ENCODE measurements at places on chromosomes 5 and 9.

DNA sequence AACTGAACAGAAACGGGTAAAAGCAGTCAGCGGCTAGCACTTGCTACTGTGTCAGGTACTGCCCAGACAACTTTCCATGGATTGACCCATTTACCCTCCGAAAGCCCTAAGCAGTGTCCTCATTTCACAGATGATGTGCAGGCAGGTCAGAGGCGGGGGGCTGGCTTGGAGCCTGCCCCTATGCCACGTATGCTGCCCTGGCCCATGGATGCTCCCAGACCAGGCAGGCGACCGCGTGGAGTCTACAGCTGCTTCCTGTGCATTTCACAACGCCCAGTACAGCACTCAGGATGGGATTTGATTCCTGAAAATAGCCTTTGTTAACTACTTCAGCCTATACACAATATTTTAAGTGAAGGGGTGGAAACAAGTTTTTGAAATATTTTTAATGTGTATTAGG, 202.9 kb downstream of the NXNL2 start:
- no peak for DNase-seq

GRCh38 chr5:23977997-23978396, 470.6 kb downstream of the PRDM9 start:
- no peak for DNase-seq

DNA sequence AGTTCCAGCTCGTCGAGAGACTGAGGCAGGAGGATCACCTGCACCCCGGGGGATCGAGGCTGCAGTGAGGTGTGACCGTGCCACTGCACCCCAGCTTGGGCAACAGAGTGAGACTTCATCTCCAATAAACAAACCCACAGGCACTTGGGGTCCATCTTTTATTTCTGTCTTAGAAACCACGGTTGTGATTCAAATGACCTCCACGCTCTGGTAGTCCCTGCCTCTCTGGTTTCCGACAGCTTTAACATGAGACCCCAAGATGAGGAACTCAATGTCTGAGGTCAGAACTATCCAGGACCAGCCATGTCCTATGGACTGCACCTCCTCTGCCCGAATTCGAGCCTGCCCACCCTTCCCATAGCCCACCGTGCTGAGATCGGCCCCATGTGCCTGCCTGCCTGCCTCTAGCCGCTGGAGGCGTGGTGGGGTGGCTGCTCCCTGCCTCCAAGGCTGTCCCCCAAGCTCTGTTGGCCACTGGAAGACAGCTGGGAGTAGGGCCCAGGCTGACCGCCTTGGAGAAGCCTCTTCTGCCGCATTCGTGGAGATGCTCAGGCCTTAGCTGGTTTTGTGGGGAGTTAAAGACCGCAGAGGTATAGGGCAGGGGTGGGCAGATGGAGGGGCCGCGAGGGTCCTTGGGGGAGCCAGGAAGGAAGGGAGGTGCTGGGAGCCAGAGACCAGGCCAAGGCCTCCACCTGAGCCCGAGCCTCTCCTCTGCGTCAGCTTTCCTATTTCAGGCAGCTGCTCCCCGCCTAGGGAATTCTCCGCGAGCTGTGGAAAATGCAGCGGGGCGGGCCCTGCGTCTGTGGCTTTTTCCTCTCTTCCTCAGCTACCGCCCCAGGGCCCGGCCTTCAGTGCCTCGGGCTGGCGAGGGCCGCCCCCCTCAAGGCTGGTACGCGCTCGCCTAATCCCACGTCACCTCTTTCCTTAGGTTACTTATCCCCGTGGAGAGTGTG, 6.9 kb upstream of the WDR5 start:
- DNase-seq, result no peak

DNA sequence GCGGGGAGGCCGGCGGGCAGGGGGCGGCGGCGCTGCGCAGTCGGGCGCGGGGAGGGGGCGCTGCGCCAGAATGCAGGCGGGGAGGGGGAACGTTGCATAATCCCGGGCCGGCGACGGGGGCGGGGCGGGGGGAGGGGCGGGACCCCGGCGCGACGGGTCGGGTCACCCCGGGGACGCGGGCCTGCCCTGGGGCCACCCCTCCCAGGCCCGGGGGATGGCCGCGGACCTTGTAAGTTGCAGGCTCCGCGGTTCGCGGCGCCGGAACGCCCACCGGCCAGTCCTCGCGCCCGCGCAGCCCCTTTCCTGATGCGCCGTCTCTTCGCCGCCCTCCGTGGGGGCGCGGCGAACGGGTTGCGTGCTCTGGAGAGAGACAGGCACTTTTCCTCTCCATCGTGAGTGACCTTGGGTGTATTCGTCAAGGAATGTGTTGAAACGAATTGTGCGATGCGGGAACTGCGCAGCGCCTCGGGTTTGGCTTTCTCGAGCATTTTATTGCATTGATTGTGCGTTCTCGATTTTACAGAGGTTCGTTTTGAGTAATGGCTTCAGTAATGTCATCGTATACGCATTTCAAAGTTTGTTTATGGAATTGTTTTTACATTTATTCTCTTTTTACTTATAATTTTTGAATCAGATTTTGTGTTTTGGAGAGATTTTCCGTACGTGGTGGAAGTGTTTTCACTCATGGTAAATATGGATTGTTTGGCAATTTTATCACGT, 802 bp downstream of the SPIN1 start:
- peak; percentile 74 for DNase-seq

GRCh38 chr5:149471406-149472183, 79.6 kb downstream of the CSNK1A1 start:
- DNase-seq, result no peak

DNA sequence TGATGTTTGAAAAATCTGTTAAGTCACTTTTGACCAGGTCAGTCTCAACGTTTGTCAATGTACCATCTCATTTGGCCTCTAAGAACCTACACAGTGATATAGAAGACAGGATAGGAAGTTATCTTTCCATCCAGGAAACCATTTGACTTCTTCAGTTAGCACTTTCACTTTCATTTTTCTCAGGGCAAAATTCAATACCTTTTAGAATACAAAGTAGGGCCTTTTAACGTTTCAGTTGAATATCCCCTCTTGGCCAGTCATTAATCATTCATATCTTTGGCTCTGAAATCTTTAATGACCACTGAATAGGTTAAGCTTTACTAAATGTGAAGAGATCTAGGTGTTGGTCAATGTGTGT, 101.1 kb upstream of the GNAQ start:
- no peak for DNase-seq

DNA sequence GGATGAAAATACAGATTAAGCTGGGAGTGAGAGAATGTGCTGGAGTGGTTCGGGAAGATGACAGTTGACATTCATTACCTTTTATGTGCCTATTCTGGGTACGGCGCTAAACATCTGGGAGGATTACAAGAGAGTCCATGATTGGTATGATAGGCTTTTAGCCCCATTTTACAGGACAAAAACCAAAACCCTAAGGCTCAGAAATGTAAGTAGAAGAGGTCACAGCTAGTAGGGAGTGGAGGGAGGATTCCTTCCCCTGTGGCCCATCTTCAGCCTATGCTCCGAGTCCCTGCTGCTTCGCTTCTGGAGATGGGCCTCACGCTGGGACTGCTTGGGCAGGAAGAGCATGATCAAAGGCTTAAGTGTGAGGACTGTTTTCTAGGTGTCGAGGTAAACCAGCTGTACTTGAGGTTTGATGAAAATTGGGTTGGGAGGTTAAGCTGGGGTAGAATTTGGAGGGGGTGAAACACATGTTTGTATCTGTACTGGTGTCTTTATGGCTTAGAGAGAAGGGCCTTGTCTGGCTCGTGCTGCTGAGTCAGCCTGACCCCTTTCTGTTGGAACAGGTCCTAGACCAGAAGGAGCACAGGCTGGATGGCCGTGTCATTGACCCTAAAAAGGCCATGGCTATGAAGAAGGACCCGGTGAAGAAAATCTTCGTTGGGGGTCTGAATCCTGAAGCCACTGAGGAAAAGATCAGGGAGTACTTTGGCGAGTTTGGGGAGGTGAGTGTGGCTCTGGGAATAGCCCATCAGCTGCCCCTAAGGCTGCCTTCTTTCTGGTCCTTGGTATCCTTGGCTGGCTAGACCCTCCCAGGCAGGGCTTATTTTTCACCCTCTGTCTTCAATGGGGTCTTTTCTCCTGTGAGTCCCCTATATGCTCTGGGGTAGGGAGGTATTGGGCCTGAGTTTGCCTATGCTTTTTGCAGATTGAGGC, 2.1 kb downstream of the HNRNPAB start:
- DNase-seq, result no peak

DNA sequence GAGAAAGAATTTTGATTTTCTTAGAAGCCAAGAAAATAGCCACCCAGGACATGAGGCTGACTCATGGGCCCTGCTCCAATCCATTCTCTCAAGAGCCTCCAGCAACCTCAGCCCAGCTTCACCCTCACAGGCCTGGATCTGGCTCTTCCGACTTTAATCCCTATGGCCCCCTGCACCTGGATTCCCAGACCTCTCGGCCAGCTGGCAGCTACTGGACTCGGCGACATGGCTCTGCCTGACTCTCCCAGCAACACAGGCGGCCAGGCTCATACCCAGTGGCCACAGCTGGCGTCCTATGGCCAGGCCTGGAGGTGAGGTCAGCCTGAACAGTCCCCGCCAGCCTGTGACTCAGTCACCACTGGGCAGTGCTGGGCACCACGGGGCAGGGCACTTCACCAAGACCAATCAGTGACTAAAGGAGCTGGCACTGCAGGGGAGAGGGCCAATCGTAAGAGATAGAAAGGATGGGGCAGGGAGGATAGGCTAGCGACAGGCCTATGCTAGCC, 6.2 kb upstream of the PDLIM4 start:
- DNase-seq, result no peak

DNA sequence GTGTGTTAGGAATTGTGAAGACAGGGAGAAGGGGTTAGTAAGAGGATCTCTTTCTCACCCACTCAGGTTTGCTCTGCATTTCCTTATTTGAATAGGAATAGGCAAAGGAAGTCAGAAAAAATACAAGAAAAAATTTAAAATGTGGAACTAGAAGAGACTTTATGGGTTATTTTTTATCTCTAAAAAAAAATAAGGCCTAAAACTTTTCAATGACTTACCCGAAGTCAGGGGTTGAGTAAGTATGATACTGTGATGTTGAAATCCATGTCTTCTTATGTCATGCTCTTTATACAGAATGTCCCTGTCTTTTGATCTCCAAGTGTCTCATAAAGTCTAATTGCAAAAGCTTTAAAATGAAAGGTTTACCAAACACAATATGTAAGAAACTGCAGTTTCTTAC, 148.3 kb upstream of the PIK3R1 start:
- DNase-seq, result no peak

- no peak for DNase-seq
Measured at GRCh38 chr5:113122053-113122452, 145.5 kb downstream of the DCP2 start.

- DNase-seq, result peak; percentile 1
Measured at GRCh38 chr9:115524453-115525059, 406.6 kb upstream of the TNC start.

DNA sequence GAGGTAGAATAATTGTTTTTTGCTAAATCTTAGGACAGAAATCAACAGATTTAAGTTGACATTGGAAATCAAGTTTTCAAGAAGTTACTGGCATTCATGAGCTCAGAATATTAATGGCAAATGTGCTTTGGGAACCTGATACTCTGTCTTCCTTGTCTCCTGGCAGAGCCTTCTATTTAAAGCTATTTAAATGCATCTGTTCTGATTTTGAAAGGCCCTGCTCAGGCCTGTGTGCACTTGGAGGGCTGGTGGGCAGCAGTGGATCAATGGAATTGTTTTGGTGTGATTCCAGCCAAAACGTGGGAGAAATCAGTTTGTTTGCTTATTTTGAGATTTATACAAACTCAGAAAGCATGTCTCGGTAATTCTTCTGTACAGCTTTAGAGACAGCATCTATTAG, 38.5 kb downstream of the FBXL7 start:
- DNase-seq, result no peak

- DNase-seq, result no peak
Measured at GRCh38 chr9:17453751-17454150, 125.1 kb upstream of the SH3GL2 start.

GRCh38 chr5:115507681-115508080, 36.9 kb downstream of the FEM1C start:
- DNase-seq, result no peak

- no peak for DNase-seq
Measured at GRCh38 chr5:62212648-62213047, 93.4 kb upstream of the KIF2A start.

GRCh38 chr5:132474131-132474723, 16.3 kb downstream of the IRF1 start:
- DNase-seq, result no peak

DNA sequence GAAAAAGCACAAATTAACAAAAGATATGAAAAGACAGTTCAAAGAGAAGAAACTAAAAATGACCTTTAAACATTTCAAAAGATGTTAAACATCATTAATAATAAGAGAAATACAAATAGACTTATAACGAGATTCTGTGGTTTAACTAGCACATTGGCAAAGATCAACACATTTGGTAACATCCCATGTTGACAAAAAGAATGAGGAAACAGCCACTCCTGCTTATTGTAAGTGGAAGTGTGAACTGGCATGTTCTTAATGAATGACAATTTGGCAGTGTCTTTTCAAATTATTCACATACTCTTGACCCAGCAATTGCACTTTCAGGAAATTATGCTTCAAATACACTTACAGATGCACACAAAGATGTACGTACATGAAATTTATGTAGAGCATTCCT, 176.3 kb downstream of the TLE1 start:
- DNase-seq, result no peak

GRCh38 chr5:36877667-36878391, 1.3 kb downstream of the NIPBL start:
- no peak for DNase-seq

DNA sequence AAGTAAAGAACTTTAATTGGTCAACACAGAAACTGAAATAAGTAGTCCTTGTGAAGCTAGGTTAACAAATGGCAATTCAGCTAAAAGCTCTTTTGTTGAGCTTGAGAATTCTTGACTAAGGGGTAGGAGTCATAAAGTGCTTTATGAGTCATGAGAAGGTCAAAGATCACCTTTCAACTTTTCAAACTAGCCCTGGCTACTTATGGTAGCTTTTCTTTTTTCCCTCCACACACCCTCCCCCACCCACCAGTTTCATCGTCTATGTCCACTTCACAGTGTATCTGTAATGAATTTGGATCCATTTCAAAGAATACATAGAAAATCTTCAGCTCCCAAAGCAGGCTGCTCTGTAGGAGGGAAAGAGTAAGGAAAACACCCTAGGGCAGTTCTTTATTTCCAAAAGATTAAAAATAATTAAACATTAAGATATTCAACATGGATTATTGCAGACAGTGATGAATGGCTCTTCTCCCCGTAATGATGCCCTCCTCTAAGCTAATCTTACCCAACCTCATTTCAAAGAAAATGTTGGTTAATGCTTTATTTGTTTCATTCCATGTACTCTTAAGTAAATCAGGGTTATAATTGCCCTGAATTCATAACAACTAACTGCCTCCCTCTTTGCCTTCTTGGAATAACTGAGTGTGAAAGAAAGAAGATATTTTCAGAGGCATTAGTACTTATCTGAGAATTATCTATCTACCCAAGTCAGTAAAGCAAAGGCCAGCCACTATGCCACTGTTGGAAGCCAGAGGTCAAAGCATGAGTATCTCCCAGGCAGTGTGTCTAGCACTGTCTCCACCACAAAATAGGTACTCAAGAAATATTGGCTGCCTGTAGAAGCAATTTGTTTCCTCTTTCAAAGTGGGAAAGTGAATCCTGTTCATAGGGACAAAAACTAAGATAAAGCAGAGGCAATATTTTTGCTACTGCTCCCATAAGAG, 290.6 kb downstream of the PIK3R1 start:
- no peak for DNase-seq

- DNase-seq, result no peak
Measured at GRCh38 chr9:91043056-91043810, 241.6 kb downstream of the SYK start.

Data from GM06990 (cell line).